ENCODE measurements at places on chromosomes 7 and 10. TPM values are rescaled to one million over a fixed set of nuclear protein-coding genes. Genes with fewer than 3 reads are reported as not detected.

Gene CYP2C9
- not detected for total RNA-seq

Gene KIAA1549
- total RNA-seq = 8.2 TPM

Gene FAM13C
- total RNA-seq = 0.63 TPM

Gene CALHM3
- 4.1 TPM for total RNA-seq

Gene ADAM8
- 113 TPM for total RNA-seq

Gene PHKG1
- 0.75 TPM for total RNA-seq

Gene AKR1C4
- not detected for total RNA-seq

Gene LRRC72
- total RNA-seq = not detected

Gene INSIG1
- 83.3 TPM for total RNA-seq

Gene OR2A7
- total RNA-seq = 0.69 TPM

- H3K36me3 ChIP-seq = peaks cover 12% of the 10 kb centered on the region
- no peaks in the 10 kb centered on the region for H3K27me3 ChIP-seq
- H3K27ac ChIP-seq = no peak overlapping the region
- no peak overlapping the region for H3K4me3 ChIP-seq
These were observed 126.1 kb upstream of the EFCAB10 start for GRCh38 chr7:105707381-105707780.

- H3K27ac ChIP-seq = no peak overlapping the region
- no peaks in the 10 kb centered on the region for H3K36me3 ChIP-seq
- no peak overlapping the region for H3K4me3 ChIP-seq
These were observed 40.1 kb downstream of the AKR1E2 start for GRCh38 chr10:4865945-4866661.

GRCh38 chr10:5812283-5813090 lies 747 bp downstream of the GDI2 start:
- no peaks in the 10 kb centered on the region for H3K27me3 ChIP-seq
- H3K4me3 ChIP-seq = peak overlapping the region; percentile 96
- peaks cover 26% of the 10 kb centered on the region for H3K4me1 ChIP-seq
- no peak for DNase-seq

- no peaks in the 10 kb centered on the region for H3K36me3 ChIP-seq
- DNase-seq = no peak
- no peak overlapping the region for H3K27ac ChIP-seq
These were observed 26.1 kb downstream of the INPP5A start for GRCh38 chr10:132563485-132564248.

- H3K27ac ChIP-seq = peak within 1 kb of the TSS; percentile 17
- peak within 1 kb of the TSS; percentile 79 for H3K4me3 ChIP-seq
- H3K27me3 ChIP-seq = no peaks in the 10 kb centered on the region
- H3K36me3 ChIP-seq = no peaks in the 10 kb centered on the region
- DNase-seq = peak; percentile 87
- H3K4me1 ChIP-seq = peaks cover 16% of the 10 kb centered on the region
These were observed at the start of gene CCNJ for GRCh38 chr10:96043033-96043892. CCNJ (plus strand) TSS chr10:96043583; CDS start chr10:96044394, 811 bp downstream.

GRCh38 chr10:11879387-11880094 lies 56.4 kb downstream of the PROSER2 start:
- no peak for DNase-seq
- H3K36me3 ChIP-seq = no peaks in the 10 kb centered on the region
- no peaks in the 10 kb centered on the region for H3K27me3 ChIP-seq

- peaks cover under 1% of the 10 kb centered on the region for H3K4me1 ChIP-seq
- no peak for DNase-seq
- no peak overlapping the region for H3K27ac ChIP-seq
- H3K27me3 ChIP-seq = 0 out of 2 replicates have a peak, but pooled peaks cover 11% of the 10 kb centered on the region
These were observed 279.9 kb downstream of the NEBL start for GRCh38 chr10:20616918-20617810.

- no peaks in the 10 kb centered on the region for H3K36me3 ChIP-seq
- peak; percentile 53 for DNase-seq
- H3K27me3 ChIP-seq = no peaks in the 10 kb centered on the region
- no peaks in the 10 kb centered on the region for H3K4me1 ChIP-seq
- H3K4me3 ChIP-seq = no peak overlapping the region
These were observed 181.3 kb downstream of the SDK1 start for GRCh38 chr7:3482147-3482921.

DNA sequence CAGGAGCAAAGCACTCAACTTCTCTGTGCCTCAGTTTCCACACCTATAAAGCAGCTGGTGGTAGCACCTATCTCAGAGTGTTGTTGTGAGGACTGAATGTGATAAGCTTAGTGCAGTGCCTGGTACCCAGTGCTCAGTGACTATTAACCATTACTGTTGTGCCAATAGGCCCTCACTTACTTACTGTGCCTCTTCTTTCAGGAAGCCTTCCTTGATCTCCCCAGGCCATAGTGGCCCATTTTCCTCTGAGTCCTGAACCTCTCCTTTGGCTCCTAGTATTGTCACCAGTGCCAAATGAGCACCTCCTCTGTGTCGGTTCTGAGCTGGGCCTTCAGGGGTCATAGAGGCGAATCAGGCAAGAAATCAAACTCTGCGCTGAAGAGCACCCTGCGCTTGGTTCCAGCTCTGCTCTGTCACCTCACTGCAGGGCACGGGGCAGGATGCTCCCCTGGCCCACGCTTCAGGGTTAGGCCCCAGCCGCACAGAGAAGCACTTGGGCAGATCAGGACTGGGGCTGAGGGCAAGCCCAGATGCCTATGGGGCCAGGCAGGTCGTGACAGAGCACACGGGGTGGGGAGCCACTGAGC lies 2.5 kb downstream of the CALHM1 start:
- H3K27me3 ChIP-seq = no peaks in the 10 kb centered on the region
- no peak overlapping the region for H3K27ac ChIP-seq
- peaks cover 8% of the 10 kb centered on the region for H3K4me1 ChIP-seq
- no peak overlapping the region for H3K4me3 ChIP-seq

DNA sequence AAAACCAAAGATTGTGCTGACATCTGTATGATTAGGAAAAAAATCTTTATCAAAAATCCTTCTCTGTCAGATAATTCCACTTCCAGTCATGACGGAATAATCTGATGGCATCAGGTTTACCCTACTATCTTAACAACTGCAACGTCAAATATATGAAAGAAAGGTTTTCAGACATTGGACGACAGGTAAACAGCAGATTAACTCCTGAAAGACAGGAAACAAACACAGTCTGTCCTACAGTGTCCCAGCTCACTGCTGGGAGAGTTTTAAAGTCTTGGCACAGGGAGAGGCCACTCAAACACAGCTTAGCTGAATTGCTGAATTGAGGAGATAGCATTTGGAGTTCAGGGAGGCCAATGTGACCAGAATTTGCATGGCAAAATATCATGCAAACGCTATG lies 186.3 kb upstream of the KCTD7 start:
- no peaks in the 10 kb centered on the region for H3K27me3 ChIP-seq
- H3K4me1 ChIP-seq = no peaks in the 10 kb centered on the region
- H3K27ac ChIP-seq = no peak overlapping the region
- H3K36me3 ChIP-seq = no peaks in the 10 kb centered on the region
- DNase-seq = no peak
- no peak overlapping the region for H3K4me3 ChIP-seq

GRCh38 chr7:108421720-108422331 lies 34.4 kb downstream of the NRCAM start:
- no peaks in the 10 kb centered on the region for H3K4me1 ChIP-seq
- no peak overlapping the region for H3K27ac ChIP-seq

GRCh38 chr7:95867309-95867708 lies 95.0 kb downstream of the DYNC1I1 start:
- H3K4me1 ChIP-seq = peaks cover 7% of the 10 kb centered on the region
- H3K27me3 ChIP-seq = no peaks in the 10 kb centered on the region
- H3K4me3 ChIP-seq = no peak overlapping the region
- DNase-seq = no peak
- H3K27ac ChIP-seq = no peak overlapping the region
- no peaks in the 10 kb centered on the region for H3K36me3 ChIP-seq

DNA sequence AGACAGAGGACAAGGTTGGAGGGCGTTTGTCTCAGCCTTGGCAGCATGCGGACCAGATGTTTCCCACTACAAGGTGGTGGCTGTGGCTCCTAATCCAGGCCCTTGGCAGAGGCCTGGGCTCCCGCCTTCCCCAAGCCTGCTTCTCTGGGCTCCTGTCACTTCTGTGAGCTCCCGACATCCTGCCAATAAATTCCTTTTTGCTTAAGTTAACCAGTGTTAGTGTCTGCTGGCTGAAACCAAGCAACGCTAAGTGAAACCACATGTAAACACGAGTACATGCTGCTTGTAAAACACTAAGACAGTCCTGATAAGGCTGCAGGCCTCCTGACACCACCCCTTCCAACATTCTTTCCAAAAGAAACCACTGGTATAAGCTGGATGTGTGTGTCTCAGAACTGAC lies 263.6 kb upstream of the ZMIZ1 start:
- DNase-seq = peak; percentile 100
- no peaks in the 10 kb centered on the region for H3K27me3 ChIP-seq
- no peak overlapping the region for H3K4me3 ChIP-seq
- peaks cover 59% of the 10 kb centered on the region for H3K4me1 ChIP-seq
- H3K36me3 ChIP-seq = no peaks in the 10 kb centered on the region

DNA sequence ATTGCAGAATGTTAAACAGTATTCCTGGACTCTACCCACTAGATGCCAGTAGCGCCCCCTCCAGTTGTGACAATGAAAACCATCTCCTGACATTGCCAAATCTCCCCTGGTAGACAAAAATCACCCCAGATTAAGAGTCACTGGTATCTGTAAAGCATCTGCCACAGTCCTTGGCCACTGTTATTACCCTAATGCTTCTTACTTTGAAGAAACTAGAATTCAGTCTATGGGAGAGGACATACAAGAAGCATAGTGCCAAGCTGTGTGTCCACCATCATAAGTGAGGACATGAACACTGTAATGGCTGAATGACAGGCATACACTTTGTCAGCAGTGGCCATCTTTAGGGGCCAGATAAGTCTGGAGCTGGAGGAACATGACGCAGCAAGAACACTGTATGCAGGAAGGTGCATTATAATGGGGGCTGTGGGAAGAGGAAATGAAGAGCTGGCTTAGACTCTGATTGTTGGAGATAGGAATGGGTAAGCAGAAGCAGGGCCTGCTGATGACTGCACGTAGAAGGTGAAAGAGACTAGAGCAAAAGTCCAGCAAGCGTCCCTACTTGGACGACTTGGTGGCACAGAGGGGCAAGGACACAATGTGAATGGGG lies 32.5 kb downstream of the CBX3 start:
- H3K27ac ChIP-seq = no peak overlapping the region
- H3K4me3 ChIP-seq = no peak overlapping the region
- H3K27me3 ChIP-seq = 0 out of 2 replicates have a peak, but pooled peaks cover 2% of the 10 kb centered on the region

DNA sequence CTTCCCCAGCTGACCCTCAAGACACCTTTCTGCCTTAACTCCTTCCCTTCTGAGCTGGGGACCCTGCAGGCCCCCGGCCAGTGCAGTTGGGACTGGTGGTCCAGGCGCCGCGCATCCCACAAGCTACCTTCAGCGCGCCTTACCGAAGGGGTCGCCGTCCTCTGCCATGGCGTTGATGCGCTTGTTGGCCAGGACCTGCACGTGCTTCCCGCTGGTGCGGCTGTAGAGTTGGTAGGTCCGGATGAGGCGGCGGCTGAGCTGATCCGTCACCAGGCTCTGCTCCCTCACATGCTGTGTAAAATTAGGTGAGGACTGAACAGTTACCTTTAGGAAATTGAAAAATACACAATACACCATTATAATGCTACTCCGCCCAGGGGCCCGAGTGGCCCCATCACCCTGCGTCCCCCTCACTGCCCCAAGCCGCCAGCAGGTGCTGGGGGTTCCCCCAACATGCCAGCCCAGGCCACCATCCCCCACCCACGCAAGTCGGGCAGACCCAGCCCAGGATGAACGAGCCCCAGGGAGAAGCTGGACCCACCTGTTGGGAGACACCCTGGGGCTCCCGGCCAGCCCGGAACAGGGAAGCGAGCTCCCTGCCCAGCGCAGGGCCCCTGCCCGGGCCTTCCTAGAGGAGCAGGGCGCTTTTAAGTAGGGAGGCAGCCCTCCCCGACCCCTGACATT lies 1.2 kb downstream of the FGF8 start:
- H3K4me1 ChIP-seq = no peaks in the 10 kb centered on the region
- H3K4me3 ChIP-seq = no peak overlapping the region
- no peak overlapping the region for H3K27ac ChIP-seq

GRCh38 chr7:78218876-78219275 lies 420.3 kb downstream of the PHTF2 start:
- H3K27ac ChIP-seq = no peak overlapping the region
- DNase-seq = no peak
- peaks cover 14% of the 10 kb centered on the region for H3K27me3 ChIP-seq
- no peak overlapping the region for H3K4me3 ChIP-seq
- H3K4me1 ChIP-seq = no peaks in the 10 kb centered on the region

DNA sequence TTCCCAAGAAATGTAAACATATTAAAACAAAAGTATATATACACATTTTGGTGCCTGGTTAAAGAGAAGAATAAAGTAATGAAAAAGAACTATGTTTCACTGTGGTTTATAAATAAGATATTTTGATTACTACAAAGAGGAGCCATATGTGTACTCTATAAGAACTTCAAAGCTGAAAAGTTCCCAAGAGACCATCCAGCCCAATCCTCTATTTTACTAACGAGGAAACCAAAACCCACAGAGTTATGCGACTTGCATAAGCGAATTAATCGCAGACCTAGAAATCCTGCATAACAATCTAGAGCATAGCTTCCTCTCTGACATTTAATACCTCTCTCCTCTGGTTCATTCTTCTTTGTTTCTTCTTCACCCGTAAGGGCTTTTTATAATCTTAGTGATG lies 937.1 kb downstream of the CNTNAP2 start:
- H3K36me3 ChIP-seq = no peaks in the 10 kb centered on the region
- no peak overlapping the region for H3K4me3 ChIP-seq
- H3K27ac ChIP-seq = no peak overlapping the region
- no peaks in the 10 kb centered on the region for H3K4me1 ChIP-seq
- H3K27me3 ChIP-seq = no peaks in the 10 kb centered on the region

DNA sequence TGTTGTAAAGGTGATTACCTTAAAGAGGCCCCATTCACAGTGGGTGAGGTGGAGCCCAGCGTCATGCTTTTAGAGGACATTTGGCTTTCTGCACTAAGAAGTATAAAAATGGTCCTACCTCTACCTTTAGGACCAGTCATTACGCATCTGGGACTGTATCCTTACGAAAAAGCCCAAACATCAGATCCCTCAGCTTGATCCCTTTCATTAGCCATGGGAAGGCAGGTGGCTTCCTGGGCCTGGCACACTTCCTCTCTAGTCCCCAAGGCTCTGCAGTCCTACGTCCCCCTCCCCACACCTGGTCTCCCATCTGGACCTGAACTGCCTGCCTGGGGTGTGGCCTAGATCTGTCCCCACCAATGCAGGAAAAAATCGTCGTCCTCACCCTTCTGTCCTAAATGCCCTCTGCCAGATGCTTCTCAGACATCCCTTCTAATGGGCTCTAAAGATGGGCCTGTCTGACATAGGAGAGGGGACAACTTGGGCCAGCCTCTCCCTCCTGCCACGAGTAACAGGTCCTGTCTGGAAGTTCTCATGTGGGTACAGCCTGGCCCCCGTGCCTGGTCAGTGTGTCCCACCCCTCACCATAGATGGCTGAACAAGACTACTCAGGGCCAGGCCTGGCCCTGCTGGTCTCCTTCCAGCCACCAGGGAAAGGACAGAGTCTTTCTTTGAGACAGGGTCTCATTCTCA lies 11.8 kb upstream of the SLC18A3 start:
- H3K4me3 ChIP-seq = no peak overlapping the region
- no peak overlapping the region for H3K27ac ChIP-seq
- DNase-seq = no peak
- no peaks in the 10 kb centered on the region for H3K36me3 ChIP-seq

GRCh38 chr7:64916-65341 lies 127.4 kb upstream of the FAM20C start:
- DNase-seq = peak; percentile 8
- H3K4me3 ChIP-seq = no peak overlapping the region
- H3K36me3 ChIP-seq = no peaks in the 10 kb centered on the region
- no peaks in the 10 kb centered on the region for H3K27me3 ChIP-seq
- no peak overlapping the region for H3K27ac ChIP-seq

Data from PC-3 (cell line).